Right renal cortex interstitium (tissue), 3 donors: ENCODE measurements at places on chromosomes 7 and 10. TPM values are rescaled to one million over a fixed set of nuclear protein-coding genes. Genes with fewer than 3 reads are reported as not detected.

GRCh38 chr7:41729059-41729458 is 26.2 kb upstream of the INHBA start:
- DNase-seq: no peak

DNA sequence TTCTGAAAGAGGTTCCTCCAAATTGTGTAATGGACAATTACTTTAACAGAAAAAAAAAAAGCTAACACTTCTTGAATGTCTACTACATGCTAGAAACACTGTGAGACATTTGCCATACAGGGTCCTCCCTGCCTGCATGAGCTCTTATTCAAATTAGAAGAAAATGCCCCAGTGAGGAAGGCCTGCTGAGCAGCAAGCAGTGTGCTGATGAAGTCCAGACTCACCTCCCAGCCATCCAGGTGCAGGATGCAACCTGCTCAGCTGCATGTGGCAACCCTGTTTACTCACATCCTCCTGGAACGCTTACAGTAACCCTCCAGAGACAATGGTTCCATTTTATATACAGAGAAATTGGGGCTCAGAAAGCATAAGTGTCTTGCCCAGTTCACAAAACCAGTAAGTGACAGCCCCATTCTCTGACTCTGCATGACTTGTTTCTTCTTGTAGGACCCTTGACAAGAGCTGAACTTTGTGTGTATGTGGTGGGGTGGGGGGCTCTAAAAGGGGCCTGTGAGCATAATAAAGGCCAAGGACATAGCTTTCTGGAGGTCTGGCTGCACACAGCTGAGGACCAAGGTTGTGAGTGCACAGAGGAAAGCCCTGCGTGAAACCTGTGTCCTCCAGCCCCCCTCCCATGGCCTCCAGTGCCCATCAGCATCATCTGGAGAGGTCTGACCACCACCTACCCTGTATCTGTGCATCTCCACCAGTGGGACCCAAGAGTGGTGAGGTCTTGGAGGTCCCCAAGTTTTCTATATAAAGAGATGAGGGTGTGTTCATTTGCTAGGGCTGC is 387.8 kb downstream of the GRID1 start:
- DNase-seq: no peak

GRCh38 chr10:110462166-110463095 is 35.3 kb upstream of the DUSP5 start:
- DNase-seq: no peak

- DNase-seq: no peak
These were observed 7.1 kb upstream of the SEMA3E start for GRCh38 chr7:83655951-83656556.

- DNase-seq: no peak
These were observed 108.8 kb downstream of the EGFR start for GRCh38 chr7:55127622-55128081.

- no peak for DNase-seq
These were observed 50.8 kb upstream of the PPP1R9A start for GRCh38 chr7:94856643-94857042.

GRCh38 chr7:130240240-130240639 is 26.4 kb upstream of the CPA2 start:
- no peak for DNase-seq

- no peak for DNase-seq
These were observed 201.3 kb downstream of the FANK1 start for GRCh38 chr10:126097558-126098225.

DNA sequence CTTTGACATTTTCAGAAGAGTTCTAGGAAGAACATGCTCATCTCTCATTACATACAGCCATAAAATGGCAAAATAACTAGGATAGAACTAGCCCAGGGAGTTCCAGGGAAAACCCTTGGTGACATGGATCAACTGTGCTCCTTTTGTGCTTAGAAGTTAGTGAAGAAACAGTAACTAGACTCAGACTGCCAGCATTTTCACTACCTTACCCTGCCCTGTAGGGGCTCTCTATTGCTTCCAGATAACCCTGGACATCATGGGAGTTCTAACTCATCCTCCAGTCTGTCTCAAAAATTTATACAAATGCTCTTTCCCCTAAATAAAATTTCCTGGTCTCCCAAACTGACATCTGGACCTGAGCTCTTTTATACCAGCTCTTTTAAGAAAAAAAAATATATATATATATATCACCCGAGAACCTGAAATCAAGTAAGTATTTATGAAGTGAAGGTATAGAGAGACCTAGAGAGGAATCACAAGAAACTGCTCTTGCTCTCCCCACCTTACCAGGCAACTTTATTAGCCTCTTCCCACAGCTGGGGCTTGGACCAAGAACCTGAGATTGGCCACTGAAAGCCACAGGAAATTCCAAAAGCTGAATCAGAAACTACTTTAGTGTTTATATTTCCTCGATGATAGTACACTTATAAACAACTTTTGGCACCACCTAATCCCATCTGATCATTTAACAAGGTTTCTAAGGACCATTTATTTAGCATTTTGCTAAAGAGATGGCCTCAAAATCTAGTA is 101.4 kb downstream of the RELN start:
- DNase-seq: no peak

GRCh38 chr10:131647789-131648188 is 253.0 kb upstream of the PPP2R2D start:
- DNase-seq: no peak

DNA sequence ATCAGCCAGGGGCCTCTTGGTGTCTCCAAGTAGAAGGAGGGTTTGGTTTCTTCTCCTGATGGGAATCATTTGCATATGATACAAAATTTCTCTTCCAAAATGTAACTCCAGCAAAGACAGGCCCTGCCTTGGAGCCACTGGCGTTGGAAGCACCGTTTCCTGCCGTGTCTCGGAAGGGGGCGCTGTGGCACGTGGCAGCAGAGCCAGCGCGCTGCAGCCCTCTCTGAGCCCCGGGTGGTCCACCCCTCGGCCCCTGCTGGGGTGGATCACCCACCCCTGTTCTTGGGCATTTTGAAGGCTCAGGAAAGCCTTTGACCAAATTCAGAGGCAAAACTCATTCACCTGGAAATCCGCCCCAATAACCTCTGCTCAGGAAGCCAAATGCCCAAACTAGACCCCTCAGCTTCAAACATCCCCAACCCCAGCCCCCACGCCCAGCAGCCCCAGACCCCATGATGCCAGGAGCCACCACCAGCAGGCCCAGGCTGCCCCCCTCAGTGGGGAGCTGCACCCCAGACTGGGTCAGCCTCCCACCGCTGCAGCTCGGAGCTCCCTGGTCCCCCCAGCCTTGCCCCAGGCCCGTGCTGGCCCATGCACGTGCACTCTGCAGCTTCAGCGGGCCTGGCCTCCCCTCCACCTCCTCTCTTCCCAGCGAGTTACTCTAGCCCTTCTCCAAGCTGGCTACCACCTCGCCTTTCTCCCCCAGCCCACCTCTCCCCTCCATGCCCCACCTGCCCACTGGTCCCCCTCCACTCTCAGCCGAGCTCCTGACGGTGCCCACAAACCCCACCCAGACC is 29.5 kb upstream of the ELFN1 start:
- DNase-seq: no peak

DNA sequence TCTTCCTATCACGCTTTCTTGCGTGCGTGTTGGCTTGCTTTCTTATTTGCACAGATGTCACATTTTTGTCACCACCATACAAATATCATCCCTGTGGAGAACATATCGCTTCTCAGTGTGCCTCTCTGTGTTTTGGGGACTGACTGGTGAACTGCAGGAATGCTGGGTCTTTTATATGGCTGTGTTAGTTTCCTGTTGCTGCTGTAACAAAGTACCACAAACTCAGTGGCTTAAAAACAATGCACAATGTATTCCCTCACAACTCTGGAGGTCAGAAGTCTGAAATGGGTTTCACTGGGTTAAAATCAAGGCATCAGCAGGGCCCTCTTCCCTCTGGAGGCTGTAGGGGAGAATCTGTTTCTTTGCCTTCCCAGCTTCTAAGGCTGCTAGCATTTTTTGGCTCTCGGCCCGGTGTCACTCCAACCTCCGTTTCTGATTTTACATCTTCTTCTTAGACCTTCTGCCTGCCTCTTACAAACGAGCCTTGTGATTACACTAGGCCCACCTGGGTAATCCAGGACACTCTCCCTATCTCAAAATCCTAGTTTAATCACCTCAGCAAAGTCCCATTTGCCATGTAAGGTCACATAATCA is 82.0 kb downstream of the LRMDA start:
- DNase-seq: no peak

DNA sequence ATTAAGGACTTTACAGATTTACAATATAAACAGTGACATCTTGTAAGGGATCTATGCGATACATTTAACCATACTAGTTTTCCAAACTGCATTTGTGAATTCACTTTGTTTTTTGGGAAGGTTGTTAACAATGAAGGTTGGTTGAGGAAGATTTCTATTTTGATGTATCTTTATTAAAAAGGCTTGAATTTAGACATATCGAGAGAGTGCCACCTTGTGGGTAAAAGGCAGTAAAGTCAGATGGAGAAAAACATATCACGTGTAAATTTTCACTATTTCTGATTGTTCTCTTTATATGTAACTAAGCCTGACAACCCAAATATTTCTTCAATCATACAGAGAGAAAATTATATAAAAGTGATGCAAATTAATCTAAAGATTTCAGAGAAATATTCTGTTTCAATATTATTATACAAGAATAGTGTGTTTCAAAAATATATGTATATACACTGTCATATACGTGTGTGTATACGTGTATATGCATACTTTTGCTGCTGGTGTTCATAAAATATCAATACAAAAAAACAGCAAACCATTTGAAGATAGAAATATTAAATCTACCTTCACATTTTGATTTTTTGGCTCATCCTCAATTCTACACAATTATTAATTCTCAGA is 988.6 kb downstream of the SORCS1 start:
- no peak for DNase-seq

DNA sequence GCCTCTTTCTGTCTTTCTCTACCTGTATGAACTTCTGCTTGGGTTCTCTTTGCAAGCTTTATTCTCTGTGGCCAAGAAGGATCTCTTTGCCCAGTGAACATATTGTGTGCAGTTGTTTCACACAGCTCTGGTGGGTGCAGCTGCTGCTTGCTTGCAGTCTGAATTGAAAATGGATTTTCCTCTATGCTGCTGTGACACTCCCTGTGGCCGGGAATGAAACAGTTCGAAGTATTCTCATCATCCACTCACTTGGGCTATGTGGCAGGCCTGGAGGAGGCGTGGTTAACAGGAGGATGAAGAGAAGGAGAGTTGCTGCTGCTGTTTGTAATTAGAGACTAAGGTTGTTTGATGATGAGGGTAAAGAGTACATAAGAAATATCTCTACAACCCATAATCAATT is 28.4 kb upstream of the ITGA8 start:
- DNase-seq: no peak

GRCh38 chr7:70712942-70713341 is 419.0 kb upstream of the GALNT17 start:
- no peak for DNase-seq

DNA sequence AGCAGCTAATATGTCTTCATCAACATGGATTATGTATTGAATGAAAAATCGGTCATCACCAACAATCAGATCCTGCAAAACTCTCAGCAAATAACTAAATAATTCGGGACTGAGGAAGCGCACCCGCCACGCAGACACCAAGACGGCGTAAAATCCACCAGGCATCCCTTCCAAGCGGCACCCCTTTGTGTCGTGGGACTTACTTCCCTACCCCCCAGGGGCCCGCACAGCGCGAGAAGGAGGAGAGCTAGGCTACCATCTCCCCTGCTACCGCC is 721 bp downstream of the ARL3 start:
- no peak for DNase-seq

The CD36 gene
- 32.0 TPM for polyA plus RNA-seq

The PAX4 gene
- not detected for polyA plus RNA-seq

The PPP1R3C gene
- 41.9 TPM for polyA plus RNA-seq

The EPO gene
- polyA plus RNA-seq: 0.11 TPM
